Activated CD4-positive, CD25-positive, alpha-beta regulatory T cell treated with anti-CD3 and anti-CD28 coated beads, Interleukin-2, amount 50 U/mL, for 24 hours (primary cell): ENCODE measurements at places on chromosomes 16 and 17.

- ATAC-seq: peak; percentile 75
Observed at GRCh38 chr17:28405632-28406472, at the start of gene SLC46A1. Gene SLC46A1 (minus strand): TSS chr17:28406212. CDS start chr17:28406114, 98 bp downstream.

GRCh38 chr17:64090144-64090543 lies 39.8 kb downstream of the ERN1 start:
- ATAC-seq: no peak

- no peak for ATAC-seq
Observed at GRCh38 chr17:32102646-32103186, 39.6 kb upstream of the RHOT1 start.

- no peak for ATAC-seq
Observed at GRCh38 chr17:43962479-43962878, 8.7 kb upstream of the PYY start.

DNA sequence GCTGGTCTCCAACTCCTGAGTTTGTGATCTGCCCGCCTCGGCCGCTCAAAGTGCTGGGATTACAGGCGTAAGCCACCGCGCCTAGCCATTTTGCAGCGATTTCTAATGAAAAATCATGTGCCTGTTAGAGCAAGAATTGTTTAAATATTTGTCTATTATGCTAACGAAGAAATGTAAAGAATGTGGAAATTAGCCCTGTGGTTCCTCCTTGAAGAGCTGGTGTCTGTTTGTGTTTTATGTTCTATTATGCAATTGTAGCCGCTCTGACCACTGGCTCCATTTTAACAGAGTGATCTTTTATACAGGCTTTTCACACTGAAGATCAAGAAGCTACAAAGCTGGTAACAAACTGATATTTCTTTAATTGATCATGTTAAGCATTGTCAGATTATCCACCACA lies 217.3 kb downstream of the USP22 start:
- ATAC-seq: no peak

DNA sequence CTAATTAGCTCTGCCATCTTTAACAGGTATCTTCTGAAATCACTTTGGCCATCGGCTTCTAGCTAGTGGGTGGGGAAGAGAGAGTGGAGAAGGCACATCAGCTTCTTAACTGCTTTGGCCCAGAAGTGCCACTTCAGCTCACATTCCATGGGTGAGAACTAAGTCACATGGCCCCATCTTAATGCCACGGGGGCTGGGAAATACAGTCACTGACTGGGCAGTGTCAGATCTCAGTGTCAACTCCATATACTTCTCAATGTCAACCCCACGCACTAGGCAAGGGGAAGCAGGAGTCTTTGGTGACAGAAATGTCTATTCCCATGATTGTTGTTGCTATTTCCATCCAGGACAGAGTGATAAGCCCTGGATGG lies 29.4 kb downstream of the CCR7 start:
- no peak for ATAC-seq

GRCh38 chr17:80761110-80761871 lies 216.7 kb downstream of the RPTOR start:
- peak; percentile 90 for ATAC-seq

GRCh38 chr16:2769675-2770056 lies 7.4 kb downstream of the ELOB start:
- no peak for ATAC-seq

- no peak for ATAC-seq
Observed at GRCh38 chr17:80965606-80966005, 26.0 kb upstream of the CHMP6 start.

DNA sequence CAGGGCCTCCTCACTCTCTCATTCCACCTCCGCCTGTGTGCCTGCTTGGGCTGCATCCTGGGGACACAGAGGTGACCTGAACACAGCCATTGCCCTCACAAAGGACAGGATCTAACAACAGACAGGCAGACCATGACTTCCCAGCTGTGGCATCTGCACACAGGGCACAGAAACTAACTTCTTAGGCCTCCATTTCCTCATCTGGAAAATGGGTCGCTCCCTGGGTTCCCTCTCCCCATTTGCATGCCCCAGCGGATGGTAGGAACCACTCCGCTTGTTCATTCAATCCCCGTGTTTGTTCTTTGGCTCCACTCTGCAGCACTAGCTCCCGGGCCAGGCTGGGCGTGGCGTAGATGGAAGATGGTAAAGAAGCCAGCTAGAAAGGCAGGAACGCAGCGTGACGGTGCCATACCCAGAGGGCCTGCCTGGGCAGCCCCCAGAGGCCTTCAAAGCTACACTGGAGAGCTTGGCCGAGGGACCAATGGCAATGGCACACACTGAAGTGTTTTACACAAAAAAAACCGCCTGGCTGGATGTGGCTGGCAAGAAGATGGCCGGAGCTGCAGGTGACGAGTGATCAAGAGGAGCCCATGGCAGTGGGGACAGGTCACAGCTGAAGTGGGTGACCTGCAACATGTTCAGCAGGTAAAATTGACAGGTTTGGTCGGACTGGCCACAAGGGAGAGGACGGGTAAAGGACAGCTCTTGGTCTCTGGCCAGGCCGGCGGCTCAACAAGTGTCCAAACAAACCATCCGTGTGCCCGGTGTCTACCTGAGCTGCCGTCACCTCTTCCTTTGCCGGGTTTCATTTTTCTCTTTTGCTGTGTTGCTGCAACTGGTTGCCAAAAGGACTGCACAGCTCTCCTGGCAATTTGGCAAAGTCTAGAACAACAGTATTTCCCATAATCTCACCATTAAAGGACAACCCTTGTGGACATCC lies 66.9 kb downstream of the SOCS1 start:
- no peak for ATAC-seq

- no peak for ATAC-seq
Observed at GRCh38 chr16:396605-397004, 394 bp upstream of the NME4 start.

DNA sequence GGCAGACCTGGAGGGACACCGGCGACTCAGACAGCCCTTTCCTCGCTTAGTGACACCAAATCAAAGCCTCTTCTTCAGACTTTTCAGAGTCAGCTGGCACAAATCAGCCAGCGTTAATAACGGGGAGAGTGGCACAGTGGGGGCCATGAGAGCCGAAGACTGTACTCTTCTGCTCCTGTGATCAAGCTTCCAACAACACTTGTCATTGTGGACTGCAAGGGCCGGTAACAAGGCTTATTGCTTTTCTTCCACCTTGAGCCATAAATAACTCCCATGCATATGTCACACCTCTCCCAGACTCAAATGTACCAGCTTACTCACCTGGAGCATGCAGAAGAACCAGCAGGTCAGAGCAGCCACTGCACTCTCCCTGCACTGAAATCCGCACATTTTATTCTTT lies 12.8 kb downstream of the FLCN start:
- no peak for ATAC-seq

- ATAC-seq: no peak
Observed at GRCh38 chr17:3838206-3838605, 7.8 kb downstream of the NCBP3 start.

GRCh38 chr17:28398280-28398981 lies 7.6 kb downstream of the SLC46A1 start:
- no peak for ATAC-seq

DNA sequence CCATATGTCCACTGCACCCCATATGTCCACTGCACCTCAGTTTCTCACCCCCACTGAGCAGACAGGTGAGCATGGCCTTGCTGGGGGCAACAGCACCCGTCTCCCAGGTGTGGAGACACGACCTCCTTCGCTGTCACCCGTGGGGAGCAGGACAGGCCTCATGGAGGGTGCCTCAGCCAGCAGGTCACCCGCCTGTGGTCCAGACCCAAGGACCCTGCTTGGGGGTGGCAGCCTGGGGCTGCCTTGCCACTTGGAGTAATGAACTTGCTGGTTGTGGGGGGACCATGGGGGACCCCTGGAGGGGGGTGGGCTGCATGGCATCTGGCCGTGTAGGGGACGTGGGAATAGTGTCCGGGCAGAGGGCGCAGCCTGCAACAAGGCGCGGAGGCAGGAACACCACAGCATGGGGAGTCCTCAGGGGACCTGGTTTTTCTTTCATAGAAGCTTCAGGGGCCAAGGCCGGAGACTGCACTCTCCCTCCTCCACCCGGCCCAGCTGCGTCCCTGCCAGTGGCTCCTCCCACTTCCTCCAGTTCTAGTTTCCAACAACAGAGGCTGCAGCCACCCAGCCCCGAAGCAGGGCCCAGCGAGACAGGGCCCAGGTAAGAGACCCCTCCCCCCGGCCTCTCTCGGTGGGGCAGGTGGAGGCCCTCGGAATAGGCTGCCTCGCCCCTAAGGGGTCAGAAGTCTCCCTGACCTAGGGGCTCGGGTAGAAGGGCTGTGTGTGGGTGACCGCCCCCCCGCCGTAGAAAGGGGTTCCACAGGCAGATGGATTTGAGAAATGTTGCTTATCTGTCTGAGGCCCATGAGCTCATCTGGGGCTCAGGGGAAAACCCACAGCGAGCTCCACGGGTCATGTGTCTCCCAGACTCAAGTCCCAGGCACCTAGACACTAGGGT lies at the start of gene NHLRC4:
Gene NHLRC4 (plus strand): TSS at position 531 of the 898 bp plus-strand sequence. CDS start 1,043 bp downstream, outside the sequence.
- peak; percentile 44 for ATAC-seq

DNA sequence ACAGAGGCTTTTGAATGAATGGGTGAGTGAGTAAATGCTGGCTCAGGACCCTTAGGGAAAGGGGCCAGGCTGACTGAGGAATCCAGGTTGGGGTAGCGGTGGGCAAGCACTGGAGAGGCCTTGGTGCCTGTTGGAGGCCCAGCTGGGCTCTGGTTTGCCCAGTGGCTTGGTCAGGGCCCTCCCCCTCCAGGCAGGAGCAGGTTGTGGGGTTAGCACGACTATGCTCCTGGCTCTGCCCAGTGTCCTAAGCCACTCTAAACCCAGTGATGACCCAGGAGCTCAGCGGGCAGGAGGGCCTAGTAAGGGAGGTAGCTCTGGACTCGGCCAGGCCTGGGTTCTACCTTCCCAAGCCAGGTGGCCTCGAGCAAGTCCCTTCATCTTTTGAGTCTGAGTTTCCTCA lies 7.5 kb downstream of the MYO15A start:
- no peak for ATAC-seq

DNA sequence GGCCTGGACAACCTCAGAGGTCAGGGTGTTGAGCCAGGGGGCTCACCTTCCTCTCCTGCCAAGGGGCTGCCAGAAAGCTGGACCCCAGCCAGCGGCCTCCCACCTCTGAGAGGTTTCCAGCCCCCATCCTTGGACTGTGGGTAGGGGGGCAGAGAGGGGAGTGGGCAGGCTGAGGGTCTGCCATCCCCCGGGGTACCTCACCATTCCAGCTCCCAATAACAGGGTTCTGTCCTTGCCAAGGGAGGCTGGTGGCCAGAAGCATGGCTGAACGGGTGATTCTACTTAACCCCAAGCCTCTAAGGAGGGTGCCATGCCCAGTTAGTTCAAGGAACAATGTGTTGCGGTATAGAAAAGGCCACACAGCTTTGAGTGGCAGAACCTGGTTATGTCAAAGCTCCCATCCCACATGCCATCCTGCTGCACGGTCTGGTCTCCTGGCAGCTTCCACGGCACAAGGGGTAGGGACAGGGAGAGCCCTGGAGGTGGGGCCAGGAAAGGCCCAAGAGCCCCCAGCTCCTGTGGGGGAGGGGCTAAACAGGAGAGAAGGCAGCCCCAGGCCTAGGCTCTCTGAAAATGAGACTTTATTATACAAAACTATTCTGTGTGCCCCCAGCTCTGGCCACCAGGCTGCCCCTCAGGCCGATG lies 19.8 kb downstream of the B9D1 start:
- no peak for ATAC-seq

DNA sequence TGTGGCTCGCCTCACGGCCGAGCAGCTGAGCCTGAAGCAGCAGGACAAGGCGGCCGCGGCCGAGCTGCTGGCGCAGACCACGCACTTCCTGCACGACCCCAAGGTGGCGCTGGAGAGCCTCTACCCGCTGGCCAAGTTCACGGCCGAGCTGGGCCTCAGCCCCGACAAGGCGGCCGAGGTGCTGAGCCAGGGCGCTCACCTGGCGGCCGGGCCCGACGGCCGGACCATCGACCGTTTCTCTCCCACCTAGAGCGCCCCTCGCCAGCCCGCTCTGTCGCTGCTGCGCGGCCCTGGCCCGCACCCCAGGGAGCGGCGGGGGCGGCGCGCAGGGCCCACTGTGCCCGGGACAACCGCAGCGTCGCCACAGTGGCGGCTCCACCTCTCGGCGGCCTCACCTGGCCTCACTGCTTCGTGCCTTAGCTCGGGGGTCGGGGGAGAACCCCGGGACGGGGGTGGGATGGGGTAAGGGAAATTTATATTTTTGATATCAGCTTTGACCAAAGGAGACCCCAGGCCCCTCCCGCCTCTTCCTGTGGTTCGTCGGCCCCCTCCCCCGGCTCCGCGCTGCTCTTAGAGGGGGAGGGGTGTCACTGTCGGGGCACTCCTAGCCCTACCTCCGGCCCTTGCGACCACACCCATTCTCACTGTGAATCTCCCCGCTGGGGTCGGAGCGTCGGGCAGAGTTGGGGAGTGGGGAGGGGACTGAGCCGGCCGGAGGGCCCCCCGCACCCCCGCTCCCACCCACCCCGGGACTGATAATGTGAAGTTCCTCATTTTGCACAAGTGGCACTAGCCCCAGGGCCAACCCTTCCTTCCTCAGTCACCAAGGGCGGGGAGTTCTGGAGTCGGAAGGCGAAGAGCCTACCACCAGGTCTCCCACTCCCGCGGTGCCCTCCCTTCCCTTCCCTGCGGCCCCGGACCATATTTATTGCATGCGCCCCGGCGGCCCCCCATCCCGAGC lies 4.0 kb downstream of the HIC1 start:
- no peak for ATAC-seq

- ATAC-seq: no peak
Observed at GRCh38 chr17:30545024-30545423, 67.8 kb downstream of the GOSR1 start.

- no peak for ATAC-seq
Observed at GRCh38 chr17:5439446-5439764, 450 bp upstream of the C1QBP start.

- no peak for ATAC-seq
Observed at GRCh38 chr16:1501630-1502029, 8.5 kb downstream of the TELO2 start.

DNA sequence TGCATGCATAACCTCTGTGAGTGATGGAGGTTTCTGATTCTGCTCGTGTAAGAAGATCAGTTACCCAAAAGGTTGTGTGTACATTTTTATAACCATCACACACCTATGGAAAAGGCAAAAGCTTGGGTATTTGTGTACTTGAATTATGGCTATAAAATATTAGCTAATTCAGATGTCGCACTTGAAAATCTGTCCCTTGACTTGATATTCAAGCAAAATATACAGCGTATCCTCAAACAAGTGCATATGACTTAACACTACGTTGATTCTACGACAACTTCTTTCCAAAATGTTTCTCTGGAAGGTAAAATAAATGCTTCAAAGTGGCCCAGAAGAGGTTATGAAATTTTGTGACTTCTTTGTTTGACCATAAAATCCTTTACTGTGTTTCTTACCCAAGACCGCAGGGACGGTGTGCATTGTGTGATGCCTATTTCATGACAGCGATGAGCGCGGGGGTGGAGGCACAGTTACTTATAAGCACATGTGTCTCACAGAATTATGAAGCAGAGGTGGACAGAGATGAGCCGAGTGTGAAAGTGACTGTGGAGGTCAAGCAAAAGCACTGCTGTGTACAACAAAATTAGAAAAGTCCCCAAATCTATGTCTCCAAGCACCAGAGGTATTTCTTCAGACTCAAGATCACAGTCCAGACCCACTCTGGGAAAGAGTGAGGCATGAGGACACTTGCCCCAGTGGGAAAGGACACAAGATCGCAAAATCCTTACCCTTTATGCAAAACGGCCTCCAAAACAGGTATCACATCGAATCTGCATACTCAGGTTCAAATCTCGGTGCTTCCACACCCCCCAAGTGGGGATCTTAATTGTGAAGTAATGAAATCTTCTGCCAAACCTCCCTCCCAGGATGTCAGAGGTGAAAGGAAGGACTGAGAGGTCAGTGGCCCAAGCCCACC lies 4.1 kb upstream of the HOXB9 start:
- no peak for ATAC-seq

- ATAC-seq: no peak
Observed at GRCh38 chr16:48067388-48067787, 88.4 kb downstream of the ABCC12 start.

- no peak for ATAC-seq
Observed at GRCh38 chr16:85824161-85825135, 25.0 kb downstream of the COX4I1 start.
